ENCODE measurements at places on chromosomes 16 and 17. TPM values are rescaled to one million over a fixed set of nuclear protein-coding genes. Genes with fewer than 3 reads are reported as not detected.

DNA sequence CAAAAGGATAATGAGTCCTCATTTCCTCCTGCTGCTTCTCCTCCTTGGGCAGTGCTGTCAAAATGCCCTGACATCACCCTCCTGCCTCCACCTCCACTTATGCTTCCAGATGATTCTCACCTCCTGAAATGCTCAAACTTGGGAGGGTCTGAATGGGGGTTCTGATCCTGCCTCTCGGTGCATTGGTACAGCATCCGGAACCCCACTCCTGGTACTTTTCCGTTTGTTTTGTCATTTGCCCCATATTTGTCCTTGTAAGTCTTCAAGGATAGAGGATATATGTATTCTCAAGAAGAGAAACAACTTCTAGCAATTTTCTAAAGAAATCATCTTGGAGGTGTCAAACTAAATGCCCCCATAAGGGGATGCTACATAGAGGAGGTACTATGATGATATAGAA is 148.3 kb downstream of the SHISA9 start:
- H3K27me3 ChIP-seq = no peaks in the 10 kb centered on the region
- no peak for DNase-seq
- H3K27ac ChIP-seq = no peak overlapping the region
- no peaks in the 10 kb centered on the region for H3K36me3 ChIP-seq

- DNase-seq = peak; percentile 31
- no peak overlapping the region for H3K27ac ChIP-seq
- H3K27me3 ChIP-seq = no peaks in the 10 kb centered on the region
- H3K4me3 ChIP-seq = no peak overlapping the region
- no peaks in the 10 kb centered on the region for H3K4me1 ChIP-seq
These were observed 13.7 kb upstream of the TRPV3 start for GRCh38 chr17:3571043-3571900.

GRCh38 chr16:47947723-47948122 is 208.1 kb downstream of the ABCC12 start:
- no peak overlapping the region for H3K27ac ChIP-seq
- no peaks in the 10 kb centered on the region for H3K27me3 ChIP-seq
- H3K4me1 ChIP-seq = no peaks in the 10 kb centered on the region
- H3K36me3 ChIP-seq = no peaks in the 10 kb centered on the region
- H3K4me3 ChIP-seq = no peak overlapping the region
- peak; percentile 30 for DNase-seq

- no peaks in the 10 kb centered on the region for H3K4me1 ChIP-seq
- peak within 1 kb of the TSS; percentile 55 for H3K27ac ChIP-seq
- peak; percentile 83 for DNase-seq
- H3K27me3 ChIP-seq = no peaks in the 10 kb centered on the region
These were observed at the start of gene TMEM98 for GRCh38 chr17:32927724-32928585. Gene TMEM98 (plus strand): TSS chr17:32928153. CDS start chr17:32931529, 3,376 bp downstream.

GRCh38 chr16:30416624-30417528 is 9.5 kb downstream of the ZNF771 start:
- no peaks in the 10 kb centered on the region for H3K27me3 ChIP-seq
- peak overlapping the region; percentile 71 for H3K4me3 ChIP-seq
- H3K27ac ChIP-seq = no peak overlapping the region
- H3K36me3 ChIP-seq = peaks cover 47% of the 10 kb centered on the region

GRCh38 chr16:88141580-88141979 is 190.3 kb downstream of the BANP start:
- no peaks in the 10 kb centered on the region for H3K4me1 ChIP-seq
- DNase-seq = no peak

- H3K36me3 ChIP-seq = no peaks in the 10 kb centered on the region
- no peak within 1 kb of the TSS for H3K27ac ChIP-seq
- peak; percentile 85 for DNase-seq
- H3K4me3 ChIP-seq = peak within 1 kb of the TSS; percentile 84
These were observed at the start of gene TNFSF12 for GRCh38 chr17:7548585-7549400. Gene TNFSF12 (plus strand): TSS chr17:7549058. CDS start chr17:7549154, 96 bp downstream.

DNA sequence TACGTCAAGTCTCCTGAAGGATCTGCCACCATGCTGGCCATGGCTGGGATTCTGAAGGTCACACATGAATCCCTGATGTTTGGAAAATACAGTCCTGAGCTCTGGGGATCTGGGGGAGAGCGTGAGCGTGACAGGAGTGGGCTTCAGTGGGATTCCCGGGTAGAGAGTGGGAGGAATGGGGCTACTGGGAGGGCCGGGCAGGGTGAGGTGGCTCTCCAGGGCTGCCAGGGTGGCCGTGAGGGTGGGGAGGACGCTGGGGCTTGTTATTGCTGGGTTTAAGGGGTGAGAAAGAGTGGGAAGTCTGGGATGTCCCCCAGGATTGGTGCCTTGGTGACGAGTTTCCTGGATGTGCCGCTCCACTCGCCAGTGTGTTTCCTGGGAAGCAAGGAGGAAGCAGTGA is 31.3 kb downstream of the FOXL1 start:
- H3K4me3 ChIP-seq = no peak overlapping the region
- no peak for DNase-seq
- no peaks in the 10 kb centered on the region for H3K27me3 ChIP-seq
- H3K4me1 ChIP-seq = no peaks in the 10 kb centered on the region
- H3K36me3 ChIP-seq = no peaks in the 10 kb centered on the region

DNA sequence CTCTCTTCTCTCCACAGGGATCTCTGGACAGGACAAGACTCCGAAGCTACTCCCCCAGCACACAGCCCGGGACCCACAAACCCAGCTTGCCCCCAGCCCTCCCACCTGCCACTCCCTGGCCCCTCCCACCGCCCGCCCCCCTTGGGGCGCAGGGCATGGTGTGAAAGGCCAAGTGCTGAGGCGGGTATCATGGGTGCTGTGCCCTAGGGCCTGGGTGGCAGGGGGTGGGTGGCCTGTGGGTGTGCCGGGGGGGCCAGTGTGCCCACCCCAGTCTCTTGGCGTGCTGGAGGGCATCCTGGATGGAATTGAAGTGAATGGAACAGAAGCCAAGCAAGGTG is 11.4 kb downstream of the THRA start:
- H3K27ac ChIP-seq = no peak overlapping the region
- peaks cover 47% of the 10 kb centered on the region for H3K4me1 ChIP-seq
- H3K4me3 ChIP-seq = no peak overlapping the region
- no peak for DNase-seq

DNA sequence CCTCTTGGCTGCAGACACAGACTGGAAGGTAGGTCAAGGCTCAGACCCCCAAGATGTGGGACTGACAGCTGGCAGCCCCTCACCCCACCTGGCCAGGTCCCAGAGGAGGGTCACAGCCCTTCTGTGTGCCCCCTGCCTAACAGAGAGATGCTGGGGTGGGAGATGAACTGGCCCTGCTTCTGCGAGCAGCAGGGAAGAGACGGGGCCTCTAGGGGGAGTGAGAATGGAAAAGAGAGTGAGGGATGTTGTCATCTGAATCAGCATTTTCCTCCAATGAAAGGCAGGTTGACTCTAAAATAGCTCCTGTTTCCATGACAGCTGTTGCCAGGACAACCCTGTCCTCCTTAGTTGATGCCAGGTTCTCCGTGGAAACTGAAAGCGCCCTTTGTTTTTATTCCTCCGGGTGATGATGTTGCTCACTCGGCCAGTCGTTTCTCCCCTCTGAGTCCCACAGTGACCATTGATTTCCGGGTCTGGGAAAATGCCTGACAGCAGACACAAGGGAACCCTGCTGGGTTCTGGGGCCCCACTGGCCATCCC is 4.9 kb upstream of the NDRG4 start:
- H3K4me1 ChIP-seq = peaks cover 12% of the 10 kb centered on the region
- peak; percentile 94 for DNase-seq
- H3K4me3 ChIP-seq = no peak overlapping the region

GRCh38 chr17:27354491-27355081 is 60.7 kb downstream of the WSB1 start:
- H3K27me3 ChIP-seq = no peaks in the 10 kb centered on the region
- no peaks in the 10 kb centered on the region for H3K36me3 ChIP-seq
- no peaks in the 10 kb centered on the region for H3K4me1 ChIP-seq
- DNase-seq = no peak
- H3K27ac ChIP-seq = no peak overlapping the region

DNA sequence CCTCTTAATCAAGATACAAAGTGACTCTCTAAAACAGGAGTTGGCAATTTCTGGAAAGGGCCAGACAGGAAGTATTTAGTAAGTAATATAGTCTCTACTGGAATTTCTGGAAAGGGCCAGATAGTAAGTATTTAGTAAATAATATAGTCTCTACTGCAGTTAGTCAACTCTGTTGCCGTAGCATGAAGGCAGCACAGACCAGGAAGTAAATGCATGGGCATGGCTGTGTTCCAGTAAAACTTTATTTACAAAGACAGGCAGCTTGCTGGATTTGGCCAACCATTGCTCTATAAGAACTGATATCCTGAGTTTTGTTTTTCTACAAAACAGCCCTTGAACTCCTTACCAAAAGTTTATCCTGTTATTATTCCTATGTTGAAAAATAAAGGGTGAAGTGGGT is 16.9 kb downstream of the LDAF1 start:
- no peaks in the 10 kb centered on the region for H3K27me3 ChIP-seq
- H3K4me3 ChIP-seq = no peak overlapping the region
- H3K27ac ChIP-seq = no peak overlapping the region
- H3K4me1 ChIP-seq = no peaks in the 10 kb centered on the region
- peaks cover 80% of the 10 kb centered on the region for H3K36me3 ChIP-seq

DNA sequence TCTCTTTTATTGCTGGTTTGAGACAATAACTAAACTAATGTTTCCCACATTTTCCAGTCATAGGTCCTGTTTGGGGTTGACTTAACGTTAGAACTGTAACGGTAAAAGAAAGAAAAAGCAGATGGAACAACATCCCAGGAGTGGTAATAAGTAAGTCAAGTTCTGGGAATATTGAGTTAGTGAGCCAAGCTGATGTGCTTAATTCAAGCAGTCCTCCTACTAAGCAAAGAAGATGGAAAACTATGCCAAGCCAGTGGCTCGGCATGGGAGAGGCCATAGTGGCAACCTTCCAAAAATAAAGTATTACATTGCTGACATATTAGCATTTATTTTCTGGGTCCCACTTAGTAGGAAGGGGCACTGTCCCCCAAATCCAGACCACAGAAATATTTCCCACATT is 161.7 kb upstream of the CDH5 start:
- H3K4me1 ChIP-seq = no peaks in the 10 kb centered on the region
- no peaks in the 10 kb centered on the region for H3K36me3 ChIP-seq
- no peak overlapping the region for H3K4me3 ChIP-seq
- H3K27me3 ChIP-seq = no peaks in the 10 kb centered on the region
- no peak overlapping the region for H3K27ac ChIP-seq

The ZNF646 gene
- total RNA-seq = 25.0 TPM

The MAP2K6 gene
- total RNA-seq = 53.0 TPM

The HOXB2 gene
- not detected for total RNA-seq

The SREBF1 gene
- total RNA-seq = 56.0 TPM

The CDRT4 gene
- total RNA-seq = 17.6 TPM

The KRTAP9-8 gene
- total RNA-seq = not detected

All from endodermal cell (in vitro differentiated cells).